ENCODE measurements at places on chromosomes 13 and 19.

- no peak for DNase-seq
Measured at GRCh38 chr13:98198683-98199082, 21.6 kb upstream of the RNF113B start.

DNA sequence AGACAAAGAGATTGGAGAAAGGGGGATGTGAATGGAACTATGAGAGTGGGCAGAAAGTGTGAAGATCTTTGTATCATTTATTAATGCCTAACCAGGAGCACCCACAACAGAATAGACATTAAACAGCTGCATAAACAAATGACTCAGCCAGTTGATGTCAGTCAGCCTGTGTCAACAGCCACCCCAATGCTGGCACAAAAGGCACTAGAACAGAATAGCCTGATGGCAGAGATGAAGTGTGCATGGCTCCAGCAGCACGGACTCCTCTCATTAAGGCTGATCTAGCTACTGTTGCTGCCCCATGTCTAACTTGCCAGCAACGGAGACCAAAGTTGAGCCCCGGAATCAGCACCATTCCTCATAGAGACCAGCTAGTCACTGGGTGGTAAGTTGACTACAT, 7.8 kb downstream of the CPB2 start:
- DNase-seq = no peak

DNA sequence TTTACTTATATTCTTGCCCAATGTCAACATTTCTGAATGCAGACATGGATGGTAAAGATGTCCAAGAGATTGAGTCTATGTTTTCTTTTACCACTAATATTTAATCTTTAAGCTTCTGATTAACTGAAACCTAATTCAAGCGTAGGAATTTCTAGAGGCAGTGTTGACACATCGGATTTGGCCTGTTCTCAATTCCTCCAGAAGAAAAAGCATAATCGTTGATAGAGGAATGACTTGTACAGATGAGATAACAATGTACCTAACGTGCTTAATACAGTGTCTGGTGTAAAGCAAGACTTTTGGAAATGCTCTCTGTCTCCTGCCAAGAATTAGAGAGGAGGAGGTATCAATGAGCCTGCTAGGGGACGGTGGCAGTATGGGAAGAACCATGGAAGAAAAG, 35.2 kb downstream of the SLC15A1 start:
- DNase-seq = no peak

- DNase-seq = no peak
Measured at GRCh38 chr13:83752141-83752540, 130.1 kb downstream of the SLITRK1 start.

GRCh38 chr19:45890877-45891276, 4.9 kb upstream of the IRF2BP1 start:
- no peak for DNase-seq

- DNase-seq = no peak
Measured at GRCh38 chr13:98365302-98365701, 188.2 kb upstream of the RNF113B start.

- peak; percentile 19 for DNase-seq
Measured at GRCh38 chr19:17052439-17052838, 22.8 kb downstream of the HAUS8 start.

GRCh38 chr13:34034411-34034810, 216.5 kb downstream of the RFC3 start:
- DNase-seq = no peak

GRCh38 chr19:33482476-33482875, 39.1 kb downstream of the PEPD start:
- DNase-seq = no peak

DNA sequence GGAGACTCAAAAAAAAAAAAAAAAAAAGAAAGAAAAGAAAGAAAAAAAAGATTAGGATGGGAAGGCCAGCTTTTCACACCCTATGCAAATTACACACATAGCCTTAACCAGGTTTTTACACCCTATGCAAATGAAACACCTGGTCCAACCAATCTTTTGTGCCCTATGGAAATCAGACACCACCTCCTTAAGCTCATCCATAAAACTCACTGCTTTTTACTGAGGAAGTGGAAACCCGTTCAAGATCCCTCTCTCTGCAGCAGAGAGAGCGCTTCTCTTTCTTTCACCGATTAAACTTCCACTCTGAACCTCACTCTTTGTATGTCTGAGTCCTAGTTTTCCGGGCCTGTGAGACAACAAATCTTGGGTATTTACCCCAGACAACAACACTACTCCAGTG, 25.3 kb upstream of the HOMER3 start:
- no peak for DNase-seq

- DNase-seq = no peak
Measured at GRCh38 chr19:29445246-29445645, 80.5 kb upstream of the VSTM2B start.

DNA sequence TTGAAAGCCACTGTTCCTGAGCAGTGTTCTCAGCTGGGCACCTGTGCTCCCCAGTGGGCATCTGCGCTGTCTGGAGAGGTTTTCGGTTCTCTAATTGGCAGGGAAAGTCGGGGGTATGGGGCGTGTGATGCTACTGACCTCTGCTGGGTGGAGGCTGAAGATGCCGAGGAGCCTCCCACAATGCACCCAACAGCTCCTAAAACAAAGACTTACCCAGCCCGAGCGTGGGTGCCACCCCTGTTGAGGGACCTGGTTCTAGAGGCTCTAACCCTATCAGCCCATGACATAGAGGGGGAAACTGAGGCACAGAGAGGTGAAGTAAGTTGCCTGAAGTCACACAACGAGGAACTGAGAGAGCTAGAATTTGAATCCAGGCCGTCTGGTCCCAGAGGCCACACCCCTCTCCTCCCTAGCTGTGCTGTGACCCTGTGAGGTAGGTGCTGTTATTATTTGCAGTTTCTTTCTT, 2.3 kb downstream of the SPACA4 start:
- DNase-seq = no peak

- no peak for DNase-seq
Measured at GRCh38 chr19:6056282-6056741, 54.0 kb downstream of the RFX2 start.

GRCh38 chr19:8423817-8424223, 10.7 kb downstream of the MARCHF2 start:
- no peak for DNase-seq

DNA sequence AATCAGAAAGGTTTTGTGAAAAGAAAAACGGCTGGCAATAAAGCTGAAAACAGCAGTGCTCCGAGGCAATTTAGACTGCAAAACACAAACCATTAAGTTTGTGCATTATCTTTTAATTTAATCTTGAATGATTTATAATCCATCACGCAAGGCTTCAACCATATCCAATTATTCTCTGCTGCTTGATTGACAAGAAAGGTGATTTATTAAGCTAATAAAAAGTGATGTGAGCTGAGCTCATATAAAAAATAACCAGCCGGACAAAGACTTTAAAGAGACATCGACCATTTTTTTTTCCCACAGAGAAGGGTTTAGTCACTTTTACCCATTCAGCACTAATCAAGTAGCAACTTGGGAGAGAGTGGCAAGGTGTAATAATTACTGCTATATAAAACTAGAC, 33.6 kb downstream of the TSHZ3 start:
- no peak for DNase-seq

DNA sequence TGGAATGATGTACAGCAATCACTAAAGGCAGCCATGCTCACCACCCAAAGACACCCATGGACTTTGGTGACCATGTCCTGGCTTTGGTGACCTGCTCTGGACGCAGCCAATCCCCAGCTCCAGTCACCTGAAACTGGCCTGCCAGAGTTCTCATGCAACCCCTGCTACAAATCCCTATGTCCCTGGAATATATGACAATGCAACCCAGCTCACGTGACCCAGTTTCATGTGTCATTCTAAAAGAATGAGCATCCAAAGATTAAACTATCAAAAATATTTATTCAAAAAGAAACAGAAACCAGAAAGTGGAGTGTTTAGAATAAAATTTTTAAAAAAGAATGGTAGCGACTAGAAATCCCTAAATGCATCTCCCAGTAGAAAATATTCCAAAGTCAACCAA, 203.3 kb upstream of the IRS2 start:
- DNase-seq = no peak

GRCh38 chr19:54319049-54319448, 6.1 kb upstream of the LILRA5 start:
- no peak for DNase-seq

DNA sequence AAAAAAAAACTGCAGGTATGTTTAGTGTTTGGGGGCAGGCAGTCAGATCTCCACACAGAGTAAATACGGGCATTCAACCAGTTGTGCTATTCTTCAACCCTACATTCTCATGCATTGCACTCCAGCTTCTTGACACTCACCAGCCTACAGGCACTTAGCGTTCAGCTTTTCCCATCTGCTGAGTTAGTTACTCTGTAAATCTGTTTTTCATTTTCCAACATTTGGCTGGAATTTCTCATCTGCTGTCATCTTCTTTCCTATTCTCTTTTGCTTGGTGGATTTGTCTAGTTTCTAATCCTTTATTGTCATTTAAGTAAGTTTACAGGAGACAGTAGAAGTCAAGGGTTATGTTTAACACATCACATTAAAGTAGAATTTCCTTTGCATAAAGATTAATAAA, 1318.9 kb downstream of the OLFM4 start:
- DNase-seq = no peak

GRCh38 chr19:1752009-1752756, 1.1 kb upstream of the ONECUT3 start:
- DNase-seq = no peak

GRCh38 chr19:720345-721160, 11.8 kb downstream of the PALM start:
- no peak for DNase-seq

GRCh38 chr13:50599927-50600326, 243.6 kb downstream of the DLEU7 start:
- no peak for DNase-seq

All from T-helper 2 cell (primary cell).